ENCODE measurements at places on chromosomes 13 and 19.

DNA sequence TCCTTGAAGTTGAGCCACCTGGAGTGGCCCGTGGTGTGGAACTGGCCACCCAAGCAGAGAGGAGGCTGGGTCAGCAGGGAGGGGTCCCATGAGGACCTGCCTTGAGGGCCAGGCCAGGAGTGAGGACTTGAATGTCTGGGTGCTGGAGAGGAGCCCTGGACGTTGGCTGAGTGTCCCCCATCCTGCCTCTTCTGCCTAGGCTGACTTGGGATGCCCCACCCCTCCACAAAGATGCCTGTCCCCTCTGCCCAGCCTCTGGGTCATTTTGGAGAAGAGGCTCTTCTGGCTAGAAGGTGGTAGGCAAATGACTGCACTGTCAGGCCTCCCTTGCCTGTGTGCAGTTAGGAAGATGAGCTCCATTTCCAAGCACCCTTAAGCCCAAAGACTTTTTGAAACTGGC, 1.7 kb downstream of the SSBP4 start:
- no peak for DNase-seq

GRCh38 chr13:30435911-30436451, 13.7 kb downstream of the UBE2L5 start:
- no peak for DNase-seq

GRCh38 chr19:3368441-3368795, 2.0 kb downstream of the NFIC start:
- peak; percentile 53 for DNase-seq

DNA sequence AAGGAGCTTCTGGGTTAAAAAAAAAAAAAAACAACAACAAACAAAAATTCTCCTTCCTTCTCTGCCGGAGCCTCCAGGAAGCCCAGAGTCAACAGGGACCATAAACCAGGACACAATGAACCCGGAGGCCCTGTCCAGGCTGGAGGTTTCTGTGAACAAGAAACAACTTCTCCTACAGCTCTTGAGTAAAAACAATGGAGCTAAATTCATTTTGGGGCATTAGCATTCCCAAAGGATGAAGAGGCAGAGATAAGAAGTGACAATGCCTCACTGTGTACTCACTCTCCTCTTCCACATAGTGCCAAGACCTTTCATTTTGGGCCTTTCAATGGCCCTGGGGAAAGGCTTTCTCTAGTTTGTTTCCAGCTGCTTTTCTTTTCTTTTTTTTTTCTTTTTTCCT, 9.0 kb downstream of the RHPN2 start:
- peak; percentile 69 for DNase-seq

- DNase-seq: no peak
These were observed 90.8 kb downstream of the SERP2 start for GRCh38 chr13:44464471-44464870.

GRCh38 chr13:111488486-111489132, 168.2 kb downstream of the TEX29 start:
- no peak for DNase-seq

All from GM23248 (cell line).